Gastrocnemius medialis (tissue), 4 donors: ENCODE measurements at places on chromosomes 6 and 20. TPM values are rescaled to one million over a fixed set of nuclear protein-coding genes. Genes with fewer than 3 reads are reported as not detected.

DNA sequence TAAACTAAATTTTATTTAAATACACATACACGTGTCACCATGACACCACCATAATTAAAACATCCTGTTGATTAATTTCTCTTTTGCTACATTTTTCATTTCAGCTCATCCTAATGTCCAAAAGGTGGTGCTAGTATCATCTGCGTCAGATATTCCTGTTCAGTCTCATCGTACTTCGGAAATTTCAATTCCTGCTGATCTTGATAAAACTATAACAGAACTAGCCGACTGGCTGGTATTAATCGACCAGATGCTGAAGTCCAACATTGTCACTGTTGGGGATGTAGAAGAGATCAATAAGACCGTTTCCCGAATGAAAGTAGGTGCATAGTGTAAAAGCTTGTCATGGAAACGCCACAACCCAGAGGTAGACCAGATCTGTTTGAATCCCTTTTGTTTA, 263.4 kb downstream of the UTRN start:
- DNase-seq = no peak

DNA sequence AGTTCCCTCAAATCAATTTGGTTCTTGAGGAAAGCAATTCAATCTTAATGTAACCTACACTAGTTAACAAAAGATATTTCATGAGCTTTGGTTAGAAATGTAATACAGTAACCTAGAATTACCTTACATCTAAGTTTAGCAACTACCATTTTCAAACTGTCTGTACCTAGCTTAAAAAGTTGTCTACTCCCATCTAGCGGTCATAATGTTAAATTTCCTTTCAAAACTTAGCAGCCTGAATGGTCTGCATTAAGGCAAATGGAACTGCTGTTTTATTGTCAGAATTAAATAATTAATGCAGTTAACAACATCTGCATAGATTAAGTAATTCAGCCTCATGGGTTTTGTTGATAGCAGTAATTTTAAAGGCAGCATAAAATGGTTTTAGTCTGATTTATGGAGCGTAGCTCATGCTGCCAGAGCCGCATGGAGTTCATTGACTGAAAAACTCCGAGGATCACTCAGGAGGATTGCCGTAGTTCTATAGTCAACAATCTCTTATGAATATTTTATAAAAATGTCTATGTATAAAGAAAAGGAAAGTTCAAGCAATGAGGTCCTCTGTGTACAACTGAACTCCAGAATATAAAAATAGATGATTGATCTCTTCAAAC, 485.4 kb upstream of the MANEA start:
- DNase-seq = no peak

GRCh38 chr6:139327038-139327437, 35.2 kb upstream of the TXLNB start:
- DNase-seq = no peak

GRCh38 chr6:47163536-47163935, 121.4 kb upstream of the ADGRF1 start:
- DNase-seq = no peak

Gene TRIM31
- total RNA-seq = not detected

Gene WFDC10B
- total RNA-seq = not detected

Gene TPX2
- total RNA-seq = 0.80 TPM
